ENCODE measurements at places on chromosomes 12 and 14.

- no peak for DNase-seq
Observed at GRCh38 chr14:32049361-32050088, 27.6 kb upstream of the ARHGAP5 start.

DNA sequence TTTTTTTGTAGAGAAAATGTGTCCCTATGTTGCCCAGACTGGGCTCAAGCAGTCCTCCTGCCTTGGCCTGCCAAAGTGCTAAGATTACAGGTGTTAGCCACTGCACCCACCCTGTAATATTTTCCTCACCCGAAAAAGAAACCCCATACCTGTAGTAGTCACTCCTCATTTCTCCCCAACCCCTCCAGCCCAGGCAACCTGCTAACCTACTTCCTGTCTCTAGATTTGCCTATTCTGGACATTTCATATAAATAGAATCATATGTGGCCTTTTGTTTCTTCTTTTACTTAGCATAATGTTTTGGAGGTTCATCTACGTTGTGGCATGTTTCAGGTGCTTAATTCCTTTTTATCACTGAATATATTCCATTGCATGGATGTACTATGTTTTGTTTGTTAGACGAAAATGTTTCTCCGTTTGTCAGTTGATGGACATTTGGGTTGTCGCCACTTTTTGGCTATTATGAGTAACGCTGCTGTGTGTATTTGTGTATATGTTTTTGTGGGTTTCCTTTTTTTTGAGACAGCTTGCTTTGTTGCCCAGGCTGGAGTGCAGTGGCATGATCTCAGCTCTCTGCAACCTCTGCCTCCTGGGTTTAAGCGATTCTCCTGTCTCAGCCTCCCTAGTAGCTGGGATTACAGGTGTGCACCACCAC is 6.2 kb downstream of the ANKRD13A start:
- DNase-seq = no peak

DNA sequence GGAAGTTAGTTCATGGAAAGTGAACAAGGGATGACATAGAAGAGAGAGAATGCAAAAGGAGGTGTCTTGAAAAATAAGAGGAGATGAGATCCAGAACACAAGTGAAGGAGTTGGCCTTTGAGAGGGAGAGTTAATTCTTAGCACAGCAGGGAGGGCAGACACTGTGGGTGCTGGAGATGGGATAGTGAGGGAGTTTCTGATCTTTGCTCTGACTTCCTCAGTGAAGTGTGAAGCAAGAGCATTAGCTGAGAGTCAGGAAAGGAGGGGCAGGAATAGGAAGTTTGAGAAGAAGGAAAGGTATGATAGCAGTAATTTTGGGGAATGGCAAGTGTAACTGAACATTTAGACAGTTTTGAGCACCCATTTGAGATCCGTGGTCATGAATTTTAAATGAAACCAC is 75.8 kb upstream of the COCH start:
- no peak for DNase-seq

DNA sequence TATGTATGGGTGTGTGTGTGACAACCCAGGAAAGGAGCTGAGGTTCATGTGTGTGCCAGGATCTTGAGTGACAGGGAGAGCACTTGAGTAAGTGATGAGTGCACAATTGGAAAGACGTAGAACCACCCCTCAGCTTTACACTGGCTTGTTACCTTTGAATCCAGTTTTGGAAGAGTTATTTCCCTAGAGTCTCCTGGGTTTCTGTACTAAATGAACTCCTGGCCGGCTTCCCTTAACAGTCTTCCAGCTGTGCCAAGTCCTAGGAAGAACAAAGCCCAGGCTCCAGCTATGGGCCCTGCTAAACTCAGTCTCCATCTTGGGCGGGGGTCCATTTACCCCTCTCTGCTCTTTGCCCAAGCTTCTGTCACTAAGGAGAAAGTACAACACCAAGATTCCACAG is 19.7 kb upstream of the NR1H4 start:
- no peak for DNase-seq

- no peak for DNase-seq
Observed at GRCh38 chr14:60195179-60195810, 30.1 kb upstream of the DHRS7 start.

- no peak for DNase-seq
Observed at GRCh38 chr12:124115496-124115895, 142.5 kb downstream of the ZNF664 start.

GRCh38 chr12:120887253-120888043 is 16.7 kb downstream of the SPPL3 start:
- DNase-seq = no peak

DNA sequence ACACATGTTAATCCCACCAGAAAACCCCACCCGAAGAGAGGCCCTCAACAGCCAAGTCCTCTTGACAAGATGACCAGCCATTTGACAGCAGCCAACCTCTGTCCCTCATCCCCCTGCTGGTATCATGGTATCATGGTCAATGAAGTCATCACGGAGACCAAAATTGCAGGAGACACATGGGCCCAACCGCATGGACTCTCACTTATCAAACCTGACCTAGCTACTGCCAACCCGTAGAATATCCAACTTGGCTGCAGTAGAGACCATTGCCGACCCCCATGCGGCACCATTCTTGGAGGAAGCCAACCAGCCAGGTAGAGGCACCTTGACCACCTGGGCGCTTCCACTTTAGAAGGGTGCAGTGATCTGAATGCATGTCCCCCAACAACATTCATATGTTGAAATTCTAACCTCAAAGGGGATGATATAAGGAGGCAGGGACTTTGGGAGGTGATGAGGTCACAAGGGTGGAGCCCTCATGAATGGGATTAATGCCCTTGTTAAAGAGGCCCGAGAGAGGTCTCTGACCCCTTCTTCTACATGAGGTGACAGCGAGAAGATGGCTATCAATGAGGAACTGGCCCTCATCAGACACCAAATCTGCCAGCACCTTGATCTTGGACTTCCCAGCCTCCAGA is 33.3 kb downstream of the DIO3 start:
- no peak for DNase-seq

DNA sequence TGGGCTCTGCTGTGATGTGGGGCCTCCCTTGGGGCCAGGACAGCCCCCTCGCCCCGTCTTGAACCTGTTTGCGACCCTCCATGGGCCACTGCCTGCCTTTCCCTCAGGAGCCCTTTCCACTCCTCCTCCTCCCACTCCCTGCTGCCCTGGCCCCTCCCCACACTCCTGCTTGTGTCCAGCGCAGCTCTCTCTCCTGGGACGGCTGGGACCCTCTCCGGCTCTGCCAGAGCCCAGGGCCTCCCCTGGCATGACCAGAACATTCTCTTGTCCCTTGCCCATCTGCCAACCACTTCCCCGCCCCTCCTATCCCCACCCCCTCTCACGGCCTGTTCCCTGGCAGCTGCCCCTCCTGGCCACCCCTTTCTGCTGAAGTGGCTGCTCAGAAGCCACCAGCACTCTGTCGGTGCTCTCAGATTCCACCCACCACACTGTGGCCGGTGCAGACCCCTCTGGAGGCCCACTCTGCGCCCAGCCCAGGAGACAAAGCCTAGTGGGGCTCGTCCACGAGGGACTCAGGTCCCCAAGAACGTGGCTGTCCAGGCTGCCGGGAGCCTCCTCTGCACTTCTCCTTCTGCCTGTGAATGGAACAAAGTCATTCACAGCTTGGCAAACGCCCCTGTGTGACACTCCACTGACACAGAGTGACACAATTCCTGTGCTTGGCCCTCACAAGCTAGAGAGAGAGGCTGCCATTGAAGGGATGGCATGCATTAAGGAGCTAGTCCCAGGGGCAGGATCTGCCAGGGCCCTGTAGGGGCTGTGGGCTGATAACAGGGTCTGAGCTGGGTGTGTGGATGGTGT is 1.4 kb downstream of the ASPG start:
- DNase-seq = no peak

- no peak for DNase-seq
Observed at GRCh38 chr14:54652188-54652587, 85.3 kb downstream of the SAMD4A start.

GRCh38 chr12:24561411-24561871 is 387.5 kb downstream of the BCAT1 start:
- DNase-seq = no peak

DNA sequence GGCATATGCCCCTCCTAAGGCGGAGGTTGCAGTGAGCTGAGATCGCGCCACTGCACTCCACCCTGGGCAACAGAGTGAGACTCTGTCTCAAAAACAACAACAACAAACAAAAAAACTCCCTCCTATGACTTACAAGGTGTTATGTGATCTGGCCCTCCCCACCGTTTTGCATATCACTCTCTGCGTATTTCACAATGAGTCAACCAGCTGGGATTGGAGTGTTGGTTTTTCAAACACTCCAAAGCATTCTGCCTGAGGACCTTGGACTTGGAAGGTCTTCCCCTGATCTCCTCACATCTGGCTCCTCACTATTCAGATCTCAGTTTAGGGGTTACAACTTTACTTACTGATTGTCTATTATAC is 14.0 kb downstream of the MANSC1 start:
- DNase-seq = no peak

- no peak for DNase-seq
Observed at GRCh38 chr12:92158796-92159439, 13.3 kb upstream of the BTG1 start.

DNA sequence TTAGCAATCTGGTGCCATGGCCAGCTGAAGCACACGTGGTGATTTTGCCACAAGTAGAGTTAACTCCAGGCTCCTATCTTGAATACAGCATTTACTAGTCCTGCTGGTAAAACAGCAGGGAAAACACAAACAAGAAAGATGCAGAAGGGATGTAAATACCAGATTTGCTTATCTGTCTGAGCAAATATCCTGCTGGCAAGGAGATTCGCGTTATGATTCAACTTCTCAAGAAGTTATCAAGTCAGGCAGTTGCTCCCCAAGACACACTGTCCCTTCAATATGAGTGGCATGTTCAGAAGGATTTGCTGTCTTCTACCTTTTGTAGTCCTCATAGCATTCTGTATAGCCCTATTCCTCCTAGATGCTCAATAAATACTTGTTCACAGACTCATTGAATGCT is 171.2 kb upstream of the EGLN3 start:
- DNase-seq = no peak

DNA sequence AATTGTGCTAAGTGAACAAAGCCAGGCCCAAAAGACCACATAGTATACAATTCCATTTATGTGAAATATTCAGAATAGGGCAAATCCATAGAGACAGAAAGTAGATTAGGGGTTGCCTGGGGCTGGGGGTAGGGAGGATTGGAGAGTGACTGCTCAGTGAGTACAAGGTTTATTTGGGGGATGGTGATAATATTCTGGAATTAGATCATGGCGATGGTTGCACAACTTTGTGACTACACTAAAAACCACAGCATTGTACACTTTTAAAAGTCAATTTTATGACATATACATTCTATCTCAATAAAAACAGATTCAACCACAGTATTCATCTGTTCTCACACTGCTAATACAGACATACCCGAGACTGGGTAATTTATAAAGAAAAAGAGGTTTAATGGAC is 68.7 kb upstream of the MAP1LC3B2 start:
- DNase-seq = no peak

- DNase-seq = no peak
Observed at GRCh38 chr12:100566887-100567637, 6.4 kb upstream of the GAS2L3 start.

DNA sequence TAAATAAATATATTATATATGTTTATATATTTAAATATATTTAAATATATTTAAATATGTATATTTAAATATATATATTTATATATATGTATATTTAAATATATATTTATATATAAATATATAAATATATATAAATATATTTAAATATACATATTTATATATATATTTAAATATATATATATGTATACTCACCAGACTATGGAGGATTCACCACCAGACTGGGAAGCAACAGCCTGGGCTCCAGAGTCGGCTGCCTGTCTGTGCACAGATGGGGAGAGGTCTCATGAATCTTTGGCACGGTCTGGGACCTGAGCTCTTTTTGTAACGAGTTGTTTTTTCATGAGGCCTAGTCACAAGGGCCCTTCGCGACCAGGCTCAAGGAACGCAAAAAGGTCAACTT is 21.3 kb downstream of the NOC4L start:
- no peak for DNase-seq

- DNase-seq = no peak
Observed at GRCh38 chr12:64923536-64923935, 99.1 kb downstream of the TBC1D30 start.

DNA sequence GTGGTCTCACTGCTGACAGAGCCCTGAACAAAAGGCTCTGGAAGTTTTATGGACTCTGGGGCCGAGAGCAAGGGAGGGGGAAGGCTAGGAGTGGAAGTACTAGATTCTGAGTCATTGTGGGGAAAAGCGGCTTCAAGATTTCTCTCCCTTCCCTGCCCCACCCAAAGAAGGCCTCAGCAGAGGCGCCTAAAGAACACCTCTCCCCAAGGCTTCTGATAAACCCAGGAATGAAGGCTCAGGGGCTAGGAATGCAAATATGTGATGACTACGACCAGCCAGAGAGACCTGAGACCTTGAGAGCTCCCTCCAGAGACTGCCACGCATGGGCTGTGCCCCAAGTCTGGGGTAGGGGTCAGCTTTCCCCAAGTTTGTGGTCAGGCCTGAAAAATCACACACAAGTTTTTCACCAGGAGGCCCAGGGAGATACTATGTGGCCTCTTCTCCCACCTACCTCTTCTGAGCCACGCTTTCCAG is 130.7 kb upstream of the HIF1A start:
- DNase-seq = no peak

- no peak for DNase-seq
Observed at GRCh38 chr14:44989497-44990440, 27.8 kb downstream of the TOGARAM1 start.

- DNase-seq = no peak
Observed at GRCh38 chr12:104304261-104305009, 896 bp downstream of the EID3 start.

GRCh38 chr14:100802766-100803165 is 23.2 kb upstream of the MEG3 start:
- no peak for DNase-seq

All from stimulated activated CD8-positive, alpha-beta memory T cell treated with anti-CD3 and anti-CD28 coated beads, Interleukin-15, amount 100 ng/mL, for 4 hours (primary cell).